ENCODE measurements at places on chromosomes 6 and 20. TPM values are rescaled to one million over a fixed set of nuclear protein-coding genes. Genes with fewer than 3 reads are reported as not detected.

The BCAS1 gene
- not detected for total RNA-seq

The EPHA7 gene
- not detected for total RNA-seq

The GNMT gene
- total RNA-seq, result 1.2 TPM

The UST gene
- total RNA-seq, result 0.81 TPM

The GGTLC1 gene
- not detected for total RNA-seq

The CDC5L gene
- 23.5 TPM for total RNA-seq

The VSTM2L gene
- not detected for total RNA-seq

The CYP24A1 gene
- total RNA-seq, result not detected

The TEAD3 gene
- 2.0 TPM for total RNA-seq

GRCh38 chr20:5766085-5766764 is 16.0 kb downstream of the SHLD1 start:
- H3K27me3 ChIP-seq, result no peaks in the 10 kb centered on the region
- H3K4me3 ChIP-seq, result no peak overlapping the region
- no peak overlapping the region for H3K27ac ChIP-seq
- H3K36me3 ChIP-seq, result no peaks in the 10 kb centered on the region

- H3K27me3 ChIP-seq, result no peaks in the 10 kb centered on the region
- peaks cover 5% of the 10 kb centered on the region for H3K36me3 ChIP-seq
- peaks cover 48% of the 10 kb centered on the region for H3K4me1 ChIP-seq
- no peak overlapping the region for H3K4me3 ChIP-seq
- no peak for DNase-seq
- no peak overlapping the region for H3K27ac ChIP-seq
Observed at GRCh38 chr20:35121186-35121585, 25.9 kb downstream of the EDEM2 start.

DNA sequence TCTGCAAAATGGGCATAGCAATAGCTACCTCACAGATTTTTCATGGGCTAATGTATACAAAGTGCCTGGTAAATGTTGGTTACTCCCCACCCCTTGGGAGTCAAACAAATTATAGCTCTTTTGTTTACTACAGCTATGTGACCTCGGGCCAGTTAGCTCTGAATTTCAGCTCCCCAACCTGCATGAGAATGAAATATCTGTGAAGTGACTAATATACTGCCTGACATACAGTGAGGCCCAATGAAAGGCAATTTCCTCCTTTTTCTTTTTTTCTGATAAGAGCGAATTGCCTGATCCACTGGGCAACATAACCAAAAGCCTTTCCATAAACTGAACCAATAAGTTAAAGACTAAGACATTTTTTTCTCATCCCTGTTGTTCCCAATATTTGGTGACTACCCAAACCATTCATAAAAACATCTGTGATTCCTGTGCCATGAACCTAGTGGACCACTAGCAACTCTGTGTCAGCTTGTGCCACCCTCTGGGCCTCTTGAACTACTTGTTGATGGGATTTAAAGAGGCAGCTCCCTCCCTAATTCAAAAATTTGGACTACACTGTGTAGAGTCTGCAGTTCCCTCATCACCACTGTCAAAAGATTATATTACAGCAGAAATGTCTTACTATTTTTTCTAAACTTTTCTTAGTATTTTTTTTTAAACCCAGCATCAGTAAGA is 91.9 kb upstream of the TMEM30A start:
- no peaks in the 10 kb centered on the region for H3K27me3 ChIP-seq
- peak; percentile 61 for DNase-seq
- H3K27ac ChIP-seq, result no peak overlapping the region
- peaks cover 11% of the 10 kb centered on the region for H3K4me1 ChIP-seq

- H3K27ac ChIP-seq, result no peak overlapping the region
- no peaks in the 10 kb centered on the region for H3K4me1 ChIP-seq
- H3K36me3 ChIP-seq, result no peaks in the 10 kb centered on the region
- no peaks in the 10 kb centered on the region for H3K27me3 ChIP-seq
- no peak overlapping the region for H3K4me3 ChIP-seq
- DNase-seq, result no peak
Observed at GRCh38 chr6:14384175-14384949, 266.8 kb downstream of the CD83 start.

DNA sequence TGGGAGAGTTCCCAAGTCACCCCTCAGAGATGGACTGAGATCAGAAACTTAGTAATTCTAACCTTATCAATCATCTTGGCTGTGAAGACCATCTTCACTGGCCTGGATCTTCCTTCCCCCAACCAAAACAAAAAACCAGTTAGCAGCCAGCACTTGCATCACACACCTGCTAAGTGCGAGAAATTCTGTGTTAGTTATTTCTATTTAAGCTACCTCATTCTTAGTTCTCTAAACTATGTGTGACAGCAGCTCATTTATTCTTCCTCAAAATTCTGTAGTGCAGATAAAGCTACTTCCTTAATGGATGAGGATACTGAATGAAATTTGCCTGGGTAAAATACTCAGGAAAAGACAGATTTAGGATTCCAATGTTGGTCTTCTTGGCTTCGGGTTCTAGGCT is 18.2 kb upstream of the TAGAP start:
- H3K27me3 ChIP-seq, result no peaks in the 10 kb centered on the region
- no peak for DNase-seq
- no peaks in the 10 kb centered on the region for H3K36me3 ChIP-seq
- H3K27ac ChIP-seq, result no peak overlapping the region
- H3K4me3 ChIP-seq, result no peak overlapping the region

GRCh38 chr6:133350928-133351327 is 109.8 kb downstream of the EYA4 start:
- DNase-seq, result no peak
- H3K4me1 ChIP-seq, result no peaks in the 10 kb centered on the region
- H3K4me3 ChIP-seq, result no peak overlapping the region
- no peak overlapping the region for H3K27ac ChIP-seq

GRCh38 chr20:18926965-18927364 is 113.4 kb downstream of the SCP2D1 start:
- no peak overlapping the region for H3K27ac ChIP-seq
- no peak for DNase-seq
- no peak overlapping the region for H3K4me3 ChIP-seq
- H3K27me3 ChIP-seq, result no peaks in the 10 kb centered on the region

DNA sequence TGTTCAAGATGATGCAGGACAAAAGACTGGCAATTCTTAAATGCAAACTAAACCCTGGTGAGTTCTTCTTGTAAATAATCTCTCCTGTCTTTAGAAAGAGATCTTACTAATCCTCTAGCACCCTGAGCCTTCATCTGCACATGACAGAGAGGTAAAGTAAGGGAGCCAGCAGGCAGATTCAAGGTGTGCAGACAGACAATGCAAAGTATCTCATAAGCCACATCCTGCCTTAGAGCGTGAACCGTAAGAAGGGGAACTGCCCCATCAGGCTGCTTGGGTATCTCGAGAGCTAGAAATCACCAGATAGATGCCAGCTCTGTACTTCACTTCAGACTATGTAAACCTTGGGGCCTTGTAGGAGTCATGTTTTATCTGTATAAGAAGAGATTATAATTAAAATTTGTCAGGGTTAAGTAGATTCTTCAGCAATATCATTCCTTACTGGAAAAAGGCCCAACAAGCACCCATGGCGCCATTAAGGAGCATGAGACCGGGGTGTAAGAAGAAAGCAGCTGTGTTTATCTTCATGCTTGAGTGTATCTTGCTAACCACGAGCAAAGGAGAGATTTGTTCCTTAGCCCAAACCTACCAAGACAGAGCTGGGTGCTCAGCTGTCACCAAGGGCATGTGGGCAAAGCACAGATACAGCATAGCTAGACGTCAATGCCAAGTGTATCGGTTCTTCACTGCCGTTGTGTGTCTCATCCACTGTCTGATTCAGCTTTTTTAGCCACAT is 24.4 kb downstream of the CNR1 start:
- no peak for DNase-seq
- H3K36me3 ChIP-seq, result no peaks in the 10 kb centered on the region
- no peak overlapping the region for H3K4me3 ChIP-seq

GRCh38 chr20:1621316-1621715 is 1.5 kb upstream of the SIRPB1 start:
- DNase-seq, result peak; percentile 0
- peaks cover 38% of the 10 kb centered on the region for H3K4me1 ChIP-seq
- no peak overlapping the region for H3K27ac ChIP-seq
- no peaks in the 10 kb centered on the region for H3K27me3 ChIP-seq
- no peaks in the 10 kb centered on the region for H3K36me3 ChIP-seq

- no peaks in the 10 kb centered on the region for H3K36me3 ChIP-seq
- no peak for DNase-seq
- H3K27ac ChIP-seq, result no peak overlapping the region
- no peaks in the 10 kb centered on the region for H3K4me1 ChIP-seq
- H3K4me3 ChIP-seq, result no peak overlapping the region
Observed at GRCh38 chr6:33072508-33073100, 845 bp downstream of the HLA-DPA1 start.

DNA sequence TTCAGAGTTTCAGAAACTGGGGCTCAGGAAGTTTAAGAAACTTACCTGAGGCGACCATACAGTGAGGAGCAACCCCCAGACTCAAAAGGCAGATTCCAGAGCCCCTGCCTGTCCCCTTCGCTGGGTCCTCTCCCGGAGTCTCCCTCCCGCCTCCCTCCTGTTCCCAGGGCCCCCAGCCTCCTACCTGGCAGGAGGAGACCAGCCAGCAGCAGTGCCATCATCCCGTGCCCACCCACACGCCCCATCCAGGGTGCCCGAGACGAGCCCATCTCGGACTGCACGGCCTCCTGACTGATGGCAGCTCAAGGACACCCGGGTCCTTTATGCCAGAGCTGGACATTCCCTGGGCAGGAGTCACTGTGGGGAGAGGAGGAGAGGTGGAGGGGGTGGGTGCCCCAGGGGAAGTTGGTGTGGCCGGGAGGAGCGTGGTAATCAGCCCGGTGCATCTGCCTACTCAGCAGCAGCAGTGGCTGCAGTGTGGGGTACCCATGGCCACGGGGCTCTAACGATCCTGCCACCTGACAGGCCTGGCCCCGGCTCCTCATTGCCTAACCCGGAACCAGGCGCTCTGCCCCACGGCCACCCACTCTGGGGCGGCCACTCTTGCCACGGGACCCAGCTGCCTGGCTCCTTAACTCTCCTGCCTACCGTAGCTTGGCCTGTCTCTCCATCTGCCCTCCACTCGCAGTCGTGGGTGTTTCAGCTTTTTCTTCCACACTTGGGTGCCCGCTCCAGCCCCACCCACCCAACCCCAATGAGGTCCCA is at the start of gene CDSN:
Gene CDSN, minus strand, starts transcription at position 296 of the 765 bp plus-strand sequence. Its CDS starts 27 bp downstream, at position 269.
- DNase-seq, result no peak
- H3K36me3 ChIP-seq, result no peaks in the 10 kb centered on the region
- H3K27me3 ChIP-seq, result no peaks in the 10 kb centered on the region
- peaks cover 39% of the 10 kb centered on the region for H3K4me1 ChIP-seq
- no peak within 1 kb of the TSS for H3K27ac ChIP-seq

- no peak overlapping the region for H3K27ac ChIP-seq
- no peaks in the 10 kb centered on the region for H3K4me1 ChIP-seq
- no peak overlapping the region for H3K4me3 ChIP-seq
- H3K36me3 ChIP-seq, result no peaks in the 10 kb centered on the region
- DNase-seq, result no peak
Observed at GRCh38 chr20:47999166-47999565, 213.9 kb upstream of the SULF2 start.

DNA sequence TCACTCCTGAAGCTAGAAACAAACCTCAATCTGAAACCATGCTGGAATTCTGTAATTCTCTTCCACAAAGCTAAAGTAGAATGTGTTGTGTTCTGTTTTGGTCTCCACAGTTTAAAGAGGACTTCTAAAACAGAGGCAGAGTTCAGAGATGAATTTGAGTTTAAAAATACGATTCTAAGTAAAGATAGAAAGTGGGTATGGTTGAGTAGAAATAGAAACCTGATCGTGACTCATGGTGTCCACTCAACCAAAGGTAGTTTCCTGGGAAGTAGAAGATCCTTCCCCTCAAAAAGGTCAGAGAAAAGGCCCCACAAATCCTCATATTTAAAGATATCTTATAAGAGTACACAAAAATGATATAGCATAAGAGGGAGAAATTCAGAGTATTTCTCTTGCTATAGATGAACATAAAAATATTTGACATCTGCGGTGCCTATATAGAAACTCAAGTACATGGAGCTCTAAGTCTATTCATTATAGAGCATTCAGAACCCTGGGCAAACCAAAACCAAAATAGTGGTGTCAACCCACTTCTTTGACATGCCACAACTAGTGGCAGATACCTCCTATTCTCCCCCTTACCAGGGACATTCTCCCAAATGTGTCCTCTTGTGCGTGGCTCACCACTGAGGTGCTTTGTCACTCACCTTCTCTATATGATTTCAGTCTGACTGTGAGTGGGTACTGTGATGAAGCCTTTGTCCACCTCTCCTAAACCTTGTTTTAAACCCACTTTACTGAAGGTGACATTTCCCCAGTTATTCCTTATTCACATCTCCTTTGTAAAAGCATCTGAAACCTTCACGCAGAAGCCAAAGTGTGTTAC is 84.5 kb downstream of the PLCB1 start:
- H3K27ac ChIP-seq, result no peak overlapping the region
- DNase-seq, result no peak
- no peaks in the 10 kb centered on the region for H3K27me3 ChIP-seq
- H3K4me3 ChIP-seq, result no peak overlapping the region
- peaks cover 3% of the 10 kb centered on the region for H3K4me1 ChIP-seq

DNA sequence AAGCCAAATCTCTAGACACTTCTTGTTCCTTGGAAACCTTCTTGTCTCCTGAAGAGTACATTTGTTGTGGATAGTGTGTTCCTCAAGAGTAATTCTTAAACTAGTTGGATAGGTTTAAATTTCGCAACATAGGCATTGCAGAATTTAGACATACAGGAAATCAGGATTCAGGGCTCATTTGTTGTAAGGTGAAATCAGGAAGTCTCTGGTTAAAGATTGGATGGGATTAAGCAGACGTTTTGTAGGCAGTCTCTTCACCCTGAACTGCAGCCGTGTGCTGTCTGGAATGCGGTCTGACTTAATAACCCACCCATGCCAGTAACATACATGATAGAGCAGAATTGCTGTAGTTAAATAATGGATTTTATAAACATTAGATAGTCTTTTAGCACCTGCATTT is 21.7 kb downstream of the HIVEP1 start:
- peaks cover 3% of the 10 kb centered on the region for H3K36me3 ChIP-seq
- H3K4me3 ChIP-seq, result no peak overlapping the region
- no peak overlapping the region for H3K27ac ChIP-seq

GRCh38 chr6:90319044-90319443 is 22.4 kb upstream of the BACH2 start:
- no peak overlapping the region for H3K4me3 ChIP-seq
- H3K36me3 ChIP-seq, result no peaks in the 10 kb centered on the region
- no peak overlapping the region for H3K27ac ChIP-seq
- DNase-seq, result no peak

GRCh38 chr6:33114406-33114805 is 38.6 kb downstream of the HLA-DPB1 start:
- no peak for DNase-seq
- no peaks in the 10 kb centered on the region for H3K36me3 ChIP-seq
- peaks cover 51% of the 10 kb centered on the region for H3K27me3 ChIP-seq
- no peaks in the 10 kb centered on the region for H3K4me1 ChIP-seq

GRCh38 chr6:127634178-127634577 is 57.2 kb downstream of the C6orf58 start:
- H3K27me3 ChIP-seq, result peaks cover 24% of the 10 kb centered on the region
- no peak for DNase-seq
- no peaks in the 10 kb centered on the region for H3K4me1 ChIP-seq
- no peak overlapping the region for H3K27ac ChIP-seq

GRCh38 chr6:168388641-168389633 is 52.0 kb upstream of the SMOC2 start:
- H3K27ac ChIP-seq, result no peak overlapping the region
- no peak for DNase-seq
- no peaks in the 10 kb centered on the region for H3K4me1 ChIP-seq
